ENCODE measurements at places on chromosomes 4 and X.

DNA sequence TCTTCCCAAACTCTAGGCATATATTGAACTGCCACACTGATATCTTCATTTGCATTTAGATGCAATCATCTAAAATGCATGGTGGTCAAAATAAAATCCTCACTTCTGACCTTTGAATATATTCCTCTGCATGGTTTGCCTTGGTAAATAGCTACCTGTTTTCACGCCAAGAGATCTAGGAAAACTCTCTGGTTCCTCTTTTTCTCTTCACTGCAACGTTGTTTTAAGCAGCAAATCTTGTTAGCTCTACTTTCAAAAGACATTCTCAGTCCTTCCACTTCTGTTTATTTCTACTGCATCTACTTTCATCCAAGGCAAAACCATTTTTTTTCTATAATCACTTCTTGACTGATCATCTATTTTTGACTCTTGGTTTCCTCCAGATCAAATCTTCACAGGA, 1001.6 kb upstream of the GRID2 start:
- DNase-seq: no peak

GRCh38 chrX:80021621-80022020, 7.1 kb downstream of the TBX22 start:
- DNase-seq: no peak

DNA sequence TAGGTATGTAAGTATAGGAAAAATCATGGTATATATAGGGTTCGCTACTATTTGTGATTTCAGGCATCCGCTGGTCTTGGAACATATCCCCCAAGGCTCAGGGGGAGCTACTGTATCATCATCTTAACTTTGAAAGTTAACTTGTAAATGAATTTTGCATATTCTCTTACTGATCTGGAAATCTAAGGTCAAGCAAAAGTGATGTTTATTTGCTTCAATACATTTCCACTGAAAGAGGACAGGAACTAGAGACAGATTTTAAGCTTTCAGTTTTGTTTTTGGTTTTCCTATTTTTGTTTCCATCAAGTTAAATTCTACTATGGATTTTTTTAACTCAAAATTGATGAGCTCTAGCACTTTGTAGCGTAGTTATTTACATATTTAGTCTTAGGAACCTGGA, 56.2 kb downstream of the NAF1 start:
- DNase-seq: no peak

GRCh38 chrX:39813631-39814277, 284.0 kb downstream of the BCOR start:
- DNase-seq: no peak

GRCh38 chrX:71543316-71543715, 10.4 kb downstream of the OGT start:
- DNase-seq: no peak

DNA sequence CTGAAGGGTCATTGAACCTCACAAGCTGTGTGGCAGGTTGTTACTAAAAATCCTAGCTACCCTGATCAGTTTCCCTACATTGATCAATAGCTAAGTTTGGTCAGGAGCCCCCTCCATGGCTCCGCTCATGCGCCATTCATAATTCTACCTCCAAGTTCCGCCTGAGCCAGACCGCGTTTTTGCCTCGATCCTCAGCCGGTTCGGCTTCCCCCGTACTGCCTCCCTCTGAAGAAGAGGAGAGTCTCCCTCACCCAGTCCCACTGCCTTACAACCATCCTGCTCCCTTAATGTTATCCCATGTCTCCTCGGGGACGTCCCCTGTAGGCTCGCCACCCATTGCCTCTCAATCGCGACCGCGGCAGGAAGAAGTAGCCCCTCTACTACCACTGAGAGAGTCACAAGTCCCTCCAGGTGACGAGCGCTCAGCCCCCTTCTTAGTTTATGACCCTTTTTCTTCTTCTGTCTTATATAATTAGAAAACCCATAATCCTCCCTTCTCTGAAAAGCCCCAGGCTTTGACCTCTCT, 158.2 kb downstream of the DEFB131A start:
- DNase-seq: no peak

- no peak for DNase-seq
Observed at GRCh38 chrX:53072418-53073114, 9.6 kb upstream of the TSPYL2 start.
